Effector memory CD8-positive, alpha-beta T cell (primary cell): ENCODE measurements at places on chromosomes 4 and X.

DNA sequence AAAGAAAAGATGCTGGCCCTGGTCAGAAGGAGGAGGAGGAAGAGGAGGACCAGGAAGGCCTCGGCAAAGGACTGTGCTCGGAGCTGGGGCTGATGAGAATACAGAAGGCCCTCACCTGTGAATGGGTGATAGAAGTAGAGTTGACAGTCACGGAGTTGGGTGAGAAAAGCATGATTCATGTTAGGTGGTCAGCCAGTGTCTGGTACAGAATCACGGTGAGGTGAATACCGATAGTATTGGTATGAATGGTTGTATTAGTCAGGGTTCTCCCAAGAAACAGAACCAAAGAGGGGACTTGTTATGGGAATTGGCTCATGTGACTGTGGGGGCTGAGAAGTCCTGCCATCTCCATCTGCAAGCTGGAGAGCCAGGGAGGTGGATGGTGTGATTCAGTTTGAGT lies 32.5 kb upstream of the FAM156A start:
- no peak for DNase-seq

GRCh38 chr4:67122029-67122428 lies 423.3 kb downstream of the CENPC start:
- DNase-seq: no peak

- DNase-seq: no peak
These were observed 108.4 kb downstream of the LINC00632 start for GRCh38 chrX:140817943-140818342.

GRCh38 chrX:108250654-108251579 lies 159.3 kb downstream of the ATG4A start:
- no peak for DNase-seq

- DNase-seq: no peak
These were observed 277.3 kb upstream of the TRPC5 start for GRCh38 chrX:112359906-112360305.

DNA sequence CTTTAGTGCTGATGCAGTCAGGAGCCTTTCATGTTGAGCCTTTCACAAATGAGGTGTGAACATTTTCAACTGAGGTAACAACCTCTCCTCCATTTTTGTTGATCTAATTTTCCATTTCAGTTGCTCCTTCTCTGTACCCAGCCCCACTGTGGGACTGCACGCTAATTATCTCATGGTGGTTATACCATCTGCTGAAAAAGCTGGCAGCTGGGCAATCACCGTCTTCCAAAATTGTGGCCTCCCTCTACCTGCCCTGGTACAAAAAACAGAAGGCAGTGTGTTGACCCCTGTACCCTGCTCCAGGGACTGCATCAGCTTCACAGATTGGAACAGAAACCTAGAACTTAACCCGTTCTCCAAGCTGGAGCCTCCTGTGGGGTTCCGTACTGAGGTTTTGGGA lies 72.4 kb upstream of the LONRF3 start:
- no peak for DNase-seq

DNA sequence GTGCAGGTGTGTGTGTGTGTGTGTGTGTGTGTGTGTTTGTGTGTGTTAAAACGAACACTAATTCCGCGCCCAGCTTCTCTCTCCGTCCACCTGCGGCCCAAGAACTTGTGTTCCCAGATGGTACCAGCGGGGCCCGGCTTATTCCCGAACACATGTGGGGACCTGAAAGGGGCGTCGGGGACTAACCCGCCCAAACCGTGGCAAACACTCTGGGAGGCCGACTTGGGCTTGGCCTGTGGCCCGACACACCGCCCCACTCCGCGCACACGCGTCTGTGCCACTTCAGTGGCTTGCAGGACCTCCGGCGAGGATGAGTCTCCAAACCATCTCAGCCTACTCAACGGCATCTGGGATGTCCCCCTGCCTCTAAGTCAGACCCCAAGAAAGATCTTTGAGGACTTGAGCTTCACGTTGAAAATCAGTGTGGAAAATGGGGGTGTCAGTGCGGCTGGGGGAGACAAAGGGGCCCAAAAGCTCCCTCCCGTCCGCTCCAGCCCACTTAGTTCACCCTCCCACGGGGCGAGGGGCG lies 790 bp upstream of the HHIP start:
- no peak for DNase-seq

- no peak for DNase-seq
These were observed 75.0 kb upstream of the SORBS2 start for GRCh38 chr4:185886832-185887524.

GRCh38 chr4:187283201-187283955 lies 559.7 kb upstream of the FAT1 start:
- DNase-seq: no peak

DNA sequence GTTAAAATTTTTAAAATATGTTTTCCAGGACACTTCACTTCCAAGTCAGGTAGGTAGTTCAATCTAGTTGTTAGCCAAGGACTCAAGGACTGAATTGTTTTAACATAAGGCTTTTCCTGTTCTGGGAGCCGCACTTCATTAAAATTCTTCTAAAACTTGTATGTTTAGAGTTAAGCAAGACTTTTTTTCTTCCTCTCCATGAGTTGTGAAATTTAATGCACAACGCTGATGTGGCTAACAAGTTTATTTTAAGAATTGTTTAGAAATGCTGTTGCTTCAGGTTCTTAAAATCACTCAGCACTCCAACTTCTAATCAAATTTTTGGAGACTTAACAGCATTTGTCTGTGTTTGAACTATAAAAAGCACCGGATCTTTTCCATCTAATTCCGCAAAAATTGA lies 49.7 kb downstream of the XIAP start:
- no peak for DNase-seq

- no peak for DNase-seq
These were observed 39.2 kb upstream of the ANTXR2 start for GRCh38 chr4:80112236-80112635.

- DNase-seq: no peak
These were observed 85.3 kb downstream of the CLCN4 start for GRCh38 chrX:10242026-10242425.

DNA sequence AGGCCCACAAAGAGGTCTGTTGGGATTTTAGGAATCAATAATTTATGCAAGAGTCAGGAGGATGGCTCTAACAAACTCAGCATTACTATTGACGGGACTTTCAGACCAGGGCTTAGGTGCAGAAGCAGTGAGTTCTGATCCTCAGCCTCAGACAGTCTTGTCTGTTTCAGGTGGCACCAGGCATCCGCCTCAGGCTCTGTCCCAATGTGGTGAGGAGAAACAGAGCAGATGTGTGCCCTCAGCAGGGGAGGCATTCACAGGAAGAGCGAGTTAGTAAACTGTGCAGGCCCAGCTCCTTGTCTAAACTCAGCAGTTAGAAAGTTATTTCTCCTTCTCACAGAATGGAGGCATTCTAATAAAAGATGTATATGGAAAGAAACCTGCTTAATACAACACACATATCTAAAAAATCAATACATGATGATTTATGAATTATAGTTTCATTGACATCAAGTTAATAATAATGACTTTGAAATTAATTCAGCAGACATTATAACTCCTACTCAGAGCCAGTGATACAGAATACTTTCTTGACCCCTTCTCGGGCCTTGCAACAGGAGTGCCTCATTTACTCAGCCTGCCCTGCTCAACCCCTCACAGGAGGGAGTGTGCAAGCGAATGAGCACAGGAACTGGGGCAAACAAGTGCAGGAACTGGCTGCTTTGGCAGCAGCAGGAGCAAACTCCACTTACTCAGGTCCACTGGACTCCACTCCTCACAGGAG lies 202.8 kb upstream of the SMIM31 start:
- no peak for DNase-seq

GRCh38 chrX:47129157-47129898 lies 15.2 kb downstream of the NDUFB11 start:
- peak; percentile 88 for DNase-seq

DNA sequence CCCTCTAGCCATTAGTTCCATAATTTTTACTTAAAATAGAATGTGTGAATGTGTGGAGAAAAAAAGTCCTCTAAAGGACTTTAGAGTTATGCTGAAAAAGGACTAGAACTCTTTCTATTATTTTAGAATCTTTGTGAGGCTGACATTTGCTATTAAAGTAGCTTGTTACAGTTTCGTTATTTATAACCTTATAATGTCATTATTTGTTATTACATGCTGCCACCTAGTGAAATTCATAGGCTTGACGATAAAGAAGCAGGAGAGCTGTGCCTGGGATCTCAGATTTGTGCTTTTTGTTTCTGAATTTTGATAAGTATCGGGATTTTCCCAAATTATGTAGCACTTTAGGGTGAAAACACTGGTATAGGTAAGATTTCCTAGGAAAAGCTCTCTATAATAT lies 38.5 kb upstream of the TAPT1 start:
- DNase-seq: no peak

DNA sequence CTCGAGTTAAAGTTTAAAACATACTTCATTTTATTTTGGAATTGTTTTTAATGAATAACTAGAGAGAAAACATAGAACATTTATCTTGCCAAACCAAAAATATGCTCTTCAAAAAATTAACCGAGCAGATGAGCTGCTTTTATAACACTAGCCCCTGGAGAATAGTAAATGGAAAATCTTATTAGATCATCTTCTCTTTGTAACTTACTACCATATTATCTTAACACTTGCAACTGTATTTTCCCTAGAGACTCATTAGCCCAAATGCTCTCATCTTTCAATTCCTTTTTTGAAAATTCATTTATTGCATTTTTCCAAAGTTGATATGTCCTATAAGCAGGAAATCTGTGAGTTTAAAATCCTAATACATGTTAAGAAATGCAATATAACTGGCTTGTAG lies 143.3 kb downstream of the CAMK2D start:
- no peak for DNase-seq

DNA sequence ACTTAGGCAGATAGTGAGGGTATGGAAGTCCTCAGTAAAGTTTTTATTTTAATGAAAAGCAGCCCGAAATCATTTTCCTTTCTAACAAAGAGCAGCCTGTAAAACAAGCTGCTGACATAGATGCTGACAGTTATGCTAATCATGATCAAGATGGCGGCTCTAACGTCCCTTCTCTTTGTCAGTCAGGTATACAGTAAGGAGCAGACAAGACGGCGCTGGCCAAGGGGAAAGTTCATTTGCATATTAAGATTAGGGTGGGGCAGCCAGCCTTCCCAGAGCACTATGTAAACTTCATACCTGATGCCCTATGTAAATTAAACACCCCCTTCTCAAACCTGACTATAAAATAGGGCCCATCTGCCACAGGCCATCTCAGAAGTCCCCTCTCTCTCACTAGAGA lies 76.9 kb downstream of the MAGEB10 start:
- no peak for DNase-seq

- peak; percentile 33 for DNase-seq
These were observed at the start of gene GSPT2 for GRCh38 chrX:51743179-51743957. GSPT2 (plus strand) TSS chrX:51743442; CDS start chrX:51743627, 185 bp downstream.

GRCh38 chrX:114101081-114101480 lies 482.8 kb upstream of the HTR2C start:
- no peak for DNase-seq

- no peak for DNase-seq
These were observed 82.5 kb downstream of the AMELX start for GRCh38 chrX:11375614-11376119.

GRCh38 chr4:182913036-182913435 lies 4.2 kb downstream of the DCTD start:
- no peak for DNase-seq

GRCh38 chrX:39470588-39471407 lies 627.0 kb downstream of the BCOR start:
- DNase-seq: no peak

GRCh38 chr4:56187688-56188087 lies 199.6 kb downstream of the AASDH start:
- DNase-seq: no peak

DNA sequence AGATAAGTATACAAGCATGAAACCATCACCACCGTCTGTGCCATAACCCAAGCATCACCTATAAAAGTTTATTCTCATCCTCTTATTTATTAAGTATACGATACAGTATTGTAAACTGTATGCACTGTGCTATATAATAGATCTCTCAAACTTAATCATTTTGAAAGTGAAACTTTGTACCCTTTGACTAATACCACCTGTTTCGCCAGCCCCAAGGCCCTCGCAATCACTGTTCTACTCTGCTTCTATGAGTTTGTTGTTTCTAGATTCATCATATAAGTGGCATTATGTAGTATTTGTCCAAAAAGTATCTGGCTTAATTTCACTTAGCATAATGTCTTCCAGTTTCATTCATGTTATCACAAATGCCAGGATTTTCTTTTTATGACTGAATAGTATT lies 72.1 kb upstream of the DOCK11 start:
- DNase-seq: no peak

DNA sequence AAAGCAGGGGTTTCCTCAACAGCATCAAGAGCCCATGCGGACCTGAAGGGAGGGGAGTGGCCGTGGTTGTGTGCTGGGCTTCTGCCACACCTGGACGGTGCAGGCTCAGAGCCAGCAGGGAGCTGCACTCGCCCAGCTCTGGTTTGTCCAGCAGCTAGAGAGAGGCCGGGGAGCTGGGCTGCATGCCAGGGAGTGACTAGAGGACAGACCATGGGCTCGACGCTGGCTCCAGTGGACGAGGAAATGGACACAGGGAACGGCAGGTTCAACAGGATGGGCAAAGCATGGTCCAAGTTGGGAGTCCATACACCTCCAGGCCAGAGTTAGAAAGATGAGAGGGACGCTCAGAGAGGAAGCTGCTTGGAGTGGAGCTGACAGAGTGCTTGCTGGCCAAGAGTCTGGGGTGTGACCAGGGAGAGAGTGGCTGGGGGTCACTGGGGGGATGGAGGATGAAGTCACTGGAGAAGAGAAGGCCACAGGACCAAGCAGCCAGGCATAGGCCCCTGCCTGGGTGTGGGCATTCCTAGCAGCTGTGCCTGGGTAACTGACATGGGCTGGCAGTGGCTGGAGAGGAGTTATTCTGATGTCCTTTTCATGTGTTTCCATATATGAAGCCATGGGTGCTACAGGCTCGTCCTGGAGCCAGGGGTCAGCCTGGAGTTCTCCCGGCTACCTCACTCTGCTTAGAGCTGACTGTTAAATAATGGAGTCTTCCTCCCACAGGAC lies 42.8 kb downstream of the HTT-AS start:
- DNase-seq: no peak

DNA sequence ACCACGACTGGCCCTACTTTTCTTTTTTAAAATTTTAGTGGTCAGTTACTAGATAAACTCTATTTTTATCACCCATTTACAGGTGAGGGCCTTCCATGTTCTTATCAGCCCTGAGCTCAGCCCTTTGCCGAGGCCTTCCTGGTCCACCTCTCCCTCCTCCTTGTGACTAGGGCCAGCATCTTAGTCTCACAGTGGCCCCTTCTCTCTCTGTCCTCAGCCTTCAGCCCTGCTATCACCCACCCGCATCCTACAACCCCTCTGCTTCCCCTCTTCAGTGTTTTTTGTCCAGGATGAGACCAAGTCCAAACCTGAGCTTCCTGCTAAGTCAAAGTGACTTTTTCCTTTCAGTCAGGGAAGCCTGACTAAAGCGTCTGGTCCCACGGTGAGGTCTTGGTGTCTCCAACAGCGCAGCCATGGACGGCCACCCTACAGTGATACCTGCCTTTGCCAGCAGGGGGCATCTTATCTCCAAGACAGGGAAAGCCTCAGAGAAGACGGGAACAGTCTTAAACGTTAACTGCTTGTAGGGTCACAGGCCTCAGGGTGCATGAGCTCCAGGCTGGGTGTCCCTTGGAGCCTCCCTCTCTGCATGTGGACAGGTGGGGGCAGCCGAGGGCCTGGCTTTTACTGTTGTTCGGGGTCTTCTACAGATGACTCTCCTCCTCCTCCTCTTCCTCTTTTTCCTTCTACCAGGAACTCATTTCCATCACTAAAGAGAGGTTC lies 11.7 kb upstream of the GAGE10 start:
- DNase-seq: peak; percentile 60
